Stimulated activated CD8-positive, alpha-beta memory T cell treated with anti-CD3 and anti-CD28 coated beads, Interleukin-4, amount 100 ng/mL, for 1 hour (primary cell): ENCODE measurements at places on chromosomes 16 and 17.

GRCh38 chr17:49571283-49571682 is 4.4 kb upstream of the NXPH3 start:
- DNase-seq = no peak

DNA sequence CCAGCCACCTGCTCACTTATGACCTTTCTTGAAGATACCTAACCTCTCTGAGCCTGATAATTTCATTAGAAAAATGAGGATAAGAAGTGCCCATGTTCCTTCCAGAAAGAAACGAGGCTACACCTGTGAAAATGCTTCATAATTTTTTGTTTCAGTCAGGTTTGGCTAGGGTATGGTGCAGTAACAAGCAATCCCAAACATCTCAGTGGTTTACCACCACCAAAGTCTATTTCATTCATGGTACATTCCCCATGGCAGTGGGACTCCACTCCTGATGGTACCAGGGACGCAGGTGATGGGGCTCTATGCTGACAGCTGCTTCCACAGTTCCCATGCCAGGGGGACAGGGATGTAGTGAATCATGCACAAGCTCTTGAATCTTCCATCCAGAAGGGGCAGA is 147.6 kb upstream of the CES5A start:
- DNase-seq = no peak

DNA sequence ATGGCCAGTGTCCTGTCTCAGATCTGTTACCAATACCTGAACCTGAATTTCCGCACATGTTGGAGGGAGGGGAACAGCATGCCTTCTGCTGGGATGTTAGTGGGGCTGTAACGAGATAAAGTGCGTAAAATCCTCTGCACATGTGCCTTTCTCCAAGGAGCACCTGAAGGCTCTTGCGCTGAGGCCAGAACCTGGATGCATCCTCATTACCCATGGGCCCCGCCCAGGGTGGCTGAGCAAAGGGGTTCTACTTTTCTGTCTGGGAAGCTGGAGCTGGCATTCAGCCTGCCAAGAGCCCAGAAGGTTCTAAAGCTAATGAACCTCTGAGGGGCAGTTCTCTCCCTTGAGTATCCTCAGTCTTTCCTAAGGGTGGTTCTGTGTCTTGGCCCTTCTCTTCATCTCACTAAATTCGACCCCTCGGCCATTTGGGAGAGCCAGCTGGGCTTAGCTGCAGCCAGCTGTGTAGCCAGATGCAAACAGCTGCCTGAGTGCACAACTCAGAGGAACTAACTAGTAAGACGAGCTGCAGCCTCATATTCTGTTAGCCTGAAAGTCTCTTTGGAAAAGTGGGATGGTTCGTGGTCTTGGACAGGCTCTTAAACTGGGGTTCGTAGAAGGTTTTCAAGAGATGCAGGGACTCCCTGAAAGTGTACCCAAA is 2.5 kb downstream of the ITGA3 start:
- no peak for DNase-seq

- DNase-seq = no peak
These were observed 1.8 kb downstream of the IL27 start for GRCh38 chr16:28504707-28505404.

- no peak for DNase-seq
These were observed 55.6 kb upstream of the MAP3K14 start for GRCh38 chr17:45372325-45372869.

GRCh38 chr16:84593825-84594724 is 23.8 kb downstream of the COTL1 start:
- peak; percentile 51 for DNase-seq

- no peak for DNase-seq
These were observed 95.2 kb upstream of the FOXF1 start for GRCh38 chr16:86414991-86415740.

- DNase-seq = no peak
These were observed 42.0 kb downstream of the IL21R start for GRCh38 chr16:27444015-27444414.
